ENCODE measurements at places on chromosomes 12 and 14.

DNA sequence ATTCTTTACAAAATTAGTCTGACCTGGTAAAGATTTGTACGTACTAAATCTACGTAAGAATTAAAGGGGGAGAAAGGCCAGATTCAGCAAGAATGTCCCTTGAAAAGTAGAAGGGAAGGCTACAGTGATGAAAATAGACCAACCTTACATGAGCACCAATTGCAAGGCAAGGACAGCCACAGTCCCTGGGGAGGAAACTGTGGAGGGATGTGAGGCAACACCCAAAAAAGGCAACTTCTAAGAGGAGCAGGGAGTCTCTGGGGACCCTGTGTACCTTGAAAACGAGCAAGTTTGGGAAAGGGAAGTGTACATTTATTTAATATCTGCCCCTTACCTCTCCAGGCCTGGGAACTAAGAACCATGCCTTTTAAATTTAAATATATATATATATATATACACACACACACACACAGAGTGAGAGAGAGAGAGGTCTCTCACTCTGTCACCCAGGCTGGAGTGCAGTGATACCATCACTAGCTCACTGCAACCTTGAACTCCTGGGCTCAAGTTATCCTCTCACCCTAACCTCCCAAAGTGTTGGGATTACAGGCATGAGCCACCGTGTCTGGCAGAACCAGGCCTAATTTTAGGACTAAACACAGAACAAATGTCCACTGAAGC, 56.4 kb downstream of the TMCC3 start:
- no peak for DNase-seq

DNA sequence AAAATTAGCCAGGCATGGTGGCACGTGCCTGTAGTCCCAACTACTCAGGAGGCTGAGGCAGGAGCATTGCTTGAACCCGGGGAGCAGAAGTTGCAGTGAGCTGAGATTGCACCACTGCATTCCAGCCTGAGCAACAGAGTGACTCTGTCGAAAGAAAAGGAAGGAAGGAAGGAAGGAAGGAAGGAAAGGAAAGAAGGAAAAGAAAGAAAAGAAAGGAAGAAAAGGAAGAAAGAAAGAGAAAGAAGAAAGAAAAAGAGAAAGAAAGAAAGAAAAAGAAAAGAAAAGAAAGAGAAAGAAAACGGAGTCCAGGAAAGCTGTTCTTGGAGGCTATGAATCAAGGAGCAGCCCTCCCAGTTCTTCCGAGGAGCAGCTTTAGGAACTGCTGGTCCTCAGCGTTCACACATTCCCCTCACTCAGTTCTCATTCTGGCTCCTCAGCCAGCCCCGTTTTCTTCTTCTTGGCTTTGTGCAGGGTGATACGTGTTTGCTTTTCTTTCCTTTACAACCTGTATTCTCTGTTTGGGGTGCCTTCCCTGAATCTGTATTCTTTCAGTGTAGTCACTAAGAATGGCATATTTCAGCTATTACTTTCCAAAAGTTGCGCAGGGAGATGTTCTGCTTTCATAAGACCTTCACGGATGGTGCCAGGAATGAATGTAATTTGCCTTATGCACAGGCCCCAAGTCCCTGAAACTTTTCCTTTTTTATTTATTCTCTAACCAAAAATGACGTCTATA, 12.2 kb downstream of the FBXL14 start:
- DNase-seq = no peak

DNA sequence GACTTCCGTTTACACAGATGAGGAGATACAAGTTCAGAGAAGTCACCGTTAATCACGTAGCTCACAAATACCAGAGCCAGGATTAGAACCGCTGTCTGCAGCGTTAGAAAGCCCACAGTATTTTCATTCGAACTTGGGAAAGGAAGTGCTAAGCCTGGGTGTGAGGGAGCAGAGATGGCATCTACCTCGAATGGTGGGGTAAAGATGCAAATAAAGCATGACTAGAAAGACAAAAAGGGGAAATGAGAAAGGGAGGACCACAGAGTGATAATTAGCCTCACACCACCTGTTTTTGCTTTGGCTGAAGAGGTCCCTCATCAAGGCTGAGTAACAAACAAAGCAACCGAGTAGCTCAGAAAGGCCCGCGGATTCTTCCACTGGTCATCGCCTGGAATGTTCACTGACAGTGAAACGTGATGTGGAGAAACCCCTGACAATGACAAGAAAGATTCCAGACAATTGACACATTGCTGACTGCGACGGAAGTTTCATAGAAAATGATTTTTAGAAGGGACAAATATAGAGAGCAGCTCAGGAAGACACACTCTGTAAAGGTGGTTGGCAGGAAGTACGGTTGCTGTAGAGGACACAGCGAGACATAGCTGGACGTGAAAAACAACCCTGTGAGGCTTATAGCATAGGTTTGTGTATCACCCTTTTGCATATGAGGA, 31.5 kb upstream of the BHLHE41 start:
- DNase-seq = no peak

- DNase-seq = peak; percentile 98
These were observed 55.1 kb upstream of the CMKLR1 start for GRCh38 chr12:108394196-108394595.

GRCh38 chr12:69751476-69751875, 12.8 kb downstream of the RAB3IP start:
- DNase-seq = no peak

- no peak for DNase-seq
These were observed 97.3 kb downstream of the INSM2 start for GRCh38 chr14:35631071-35631805.

DNA sequence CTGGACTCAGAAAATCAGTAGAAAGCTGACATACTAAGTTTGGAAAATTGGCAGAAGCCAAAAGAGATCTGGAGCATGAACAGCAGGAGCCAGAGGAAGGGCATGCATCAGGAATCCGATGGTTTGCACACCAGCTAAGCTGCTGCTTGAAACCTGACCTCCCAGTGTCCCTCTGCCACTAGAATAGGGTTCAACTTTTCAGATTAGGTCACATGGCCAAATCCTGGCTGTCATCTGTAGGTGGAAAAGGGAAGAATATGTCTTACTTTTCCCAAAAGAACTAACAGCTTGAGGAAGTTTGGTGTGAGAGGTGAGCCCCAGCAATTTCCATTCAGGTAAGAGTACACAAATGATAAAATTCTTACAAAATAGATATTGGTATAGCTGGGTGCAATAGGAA, 732.6 kb downstream of the RERGL start:
- no peak for DNase-seq
